ENCODE measurements at places on chromosomes 5 and 9.

DNA sequence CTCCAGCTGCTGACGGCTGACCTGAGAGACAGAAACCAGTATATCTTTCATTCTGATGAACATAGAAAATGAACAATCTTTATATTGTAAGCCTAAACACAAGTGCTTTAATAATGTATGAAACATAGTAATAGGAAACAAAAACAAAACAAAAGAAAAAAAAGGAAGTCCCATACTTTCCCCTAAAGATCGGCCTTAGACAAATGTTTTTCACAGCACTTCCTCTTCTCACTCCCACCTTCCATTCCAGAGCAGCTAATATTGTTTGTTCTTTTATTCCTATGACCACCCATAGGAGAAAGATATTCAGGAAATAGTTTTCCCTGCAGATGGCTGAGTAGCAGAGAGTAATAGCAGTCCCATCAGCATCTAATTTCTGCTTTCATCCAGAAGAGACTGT lies 194.4 kb upstream of the SLC27A6 start:
- no peak for DNase-seq

DNA sequence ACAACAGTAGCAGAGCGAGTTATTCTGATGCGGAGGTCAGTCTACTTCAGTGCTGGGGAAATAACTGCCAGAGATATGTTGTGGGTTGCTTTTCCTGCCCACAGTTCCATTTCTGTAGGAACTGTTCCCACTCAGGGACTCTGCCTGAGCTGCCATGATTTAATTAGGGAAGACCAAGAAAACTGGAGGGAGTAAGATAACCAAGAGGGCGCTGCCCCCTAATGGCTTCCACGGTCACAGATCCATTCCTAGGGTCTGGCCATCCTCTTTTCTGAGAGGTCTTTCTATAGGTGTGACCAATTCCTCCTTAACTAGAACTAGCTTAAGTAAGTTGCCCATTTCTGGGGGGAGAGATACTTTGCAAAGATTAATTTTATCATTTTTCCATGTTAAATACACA lies 125.9 kb downstream of the APBA1 start:
- DNase-seq, result peak; percentile 33

DNA sequence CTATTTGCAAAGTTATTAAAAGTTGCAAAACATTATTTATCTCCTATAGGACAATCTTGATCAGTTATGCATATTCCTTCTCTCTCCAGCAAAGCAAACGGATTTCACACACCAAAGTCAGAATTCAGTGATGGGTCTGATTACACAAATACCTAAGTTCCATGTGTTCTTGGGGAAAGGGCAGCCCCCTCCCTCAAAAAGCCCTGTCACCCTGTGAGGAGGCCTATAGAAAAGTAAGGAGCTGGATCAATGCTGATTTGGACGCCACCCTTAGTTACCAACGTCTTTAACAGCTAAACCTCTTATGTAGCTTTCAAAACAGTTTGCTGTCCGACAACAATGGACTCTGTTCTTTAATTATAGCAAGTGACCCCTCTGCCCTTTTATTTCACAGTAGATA lies 6.4 kb downstream of the ZNF608 start:
- DNase-seq, result no peak

DNA sequence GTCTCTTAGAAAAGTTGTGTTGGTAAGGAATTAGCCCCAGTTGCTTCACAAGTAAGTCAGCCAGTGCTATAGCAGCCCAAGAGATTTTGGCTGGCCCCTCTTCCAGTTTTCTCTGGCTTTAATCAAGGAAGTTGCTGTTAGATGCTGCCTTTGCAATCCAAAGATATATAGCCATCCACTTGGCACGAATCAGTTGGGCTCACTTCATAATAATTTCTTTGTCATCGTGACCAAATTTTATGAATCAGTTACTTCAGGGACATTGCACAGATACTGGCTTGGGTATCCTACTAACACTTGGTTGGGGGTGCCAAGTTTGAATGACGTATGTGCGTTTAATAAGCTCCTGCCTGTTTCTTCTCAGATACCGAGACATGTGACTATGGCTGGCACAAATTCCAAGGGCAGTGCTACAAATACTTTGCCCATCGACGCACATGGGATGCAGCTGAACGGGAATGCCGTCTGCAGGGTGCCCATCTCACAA lies 81.5 kb downstream of the VCAN start:
- DNase-seq, result no peak

GRCh38 chr5:68460147-68460798 lies 244.7 kb downstream of the PIK3R1 start:
- DNase-seq, result peak; percentile 73

GRCh38 chr5:169341556-169341955 lies 40.6 kb upstream of the SLIT3 start:
- no peak for DNase-seq

DNA sequence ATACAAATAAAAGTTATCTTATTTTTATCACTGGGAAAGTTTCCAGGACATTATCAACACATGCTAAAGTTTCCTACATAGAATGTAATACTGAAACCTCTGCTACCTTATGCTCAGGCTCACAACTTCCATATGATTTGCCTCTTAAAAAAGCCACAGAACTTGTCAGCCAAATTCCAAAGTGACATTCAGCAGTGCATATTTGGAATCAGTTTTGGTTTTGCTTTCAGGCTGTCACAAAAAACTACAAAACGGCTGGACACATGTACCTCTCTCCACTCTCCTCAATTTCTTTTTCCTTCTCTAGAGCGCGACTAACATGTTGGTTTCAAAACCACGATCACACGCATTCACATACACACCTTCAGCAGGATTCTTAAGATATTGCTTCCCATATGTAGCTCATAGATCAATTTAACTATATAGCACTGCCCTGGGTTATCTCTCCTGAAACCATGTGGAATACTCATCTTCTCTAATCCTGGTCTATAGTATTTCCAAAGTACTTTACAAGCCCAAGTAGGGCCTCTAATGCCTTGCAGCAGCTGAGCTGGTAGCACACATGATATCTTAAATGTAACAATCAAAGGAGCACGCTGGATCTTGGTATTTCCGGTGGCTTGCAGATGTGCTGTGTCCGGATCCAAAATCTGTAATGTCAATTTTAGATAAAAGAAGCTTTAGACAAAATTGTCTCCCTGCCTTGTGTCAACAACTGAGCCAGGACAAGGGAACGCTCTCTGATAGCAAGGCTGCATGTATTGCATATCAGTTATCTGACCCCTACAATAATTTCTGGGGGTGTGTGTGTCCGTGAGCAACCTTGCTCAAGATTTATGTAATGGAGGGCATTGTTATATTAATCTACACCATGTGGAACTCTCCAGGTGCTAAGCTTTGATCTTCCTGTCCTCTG lies 203.2 kb downstream of the DMRT2 start:
- no peak for DNase-seq

GRCh38 chr5:99089822-99090549 lies 161.2 kb upstream of the CHD1 start:
- peak; percentile 10 for DNase-seq

DNA sequence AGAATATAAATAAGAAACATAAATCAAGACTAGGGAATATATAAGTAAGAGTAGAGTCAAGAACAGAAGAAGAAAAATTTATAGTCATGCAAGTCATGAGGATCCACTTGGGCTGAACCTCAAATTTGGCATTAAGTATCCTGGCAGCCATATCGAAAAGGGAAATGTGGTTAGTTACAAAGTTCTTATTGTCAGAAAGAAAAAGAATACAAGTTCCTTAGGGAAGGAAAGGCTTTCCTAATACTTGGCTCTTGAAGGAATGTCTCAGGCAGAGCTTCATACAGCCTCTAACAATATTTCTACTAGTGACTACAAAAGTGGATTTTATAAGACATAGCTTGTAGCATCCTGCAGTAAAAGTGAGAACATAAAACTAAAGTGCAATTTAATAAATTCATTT lies 45.4 kb downstream of the TMEM252 start:
- DNase-seq, result no peak

DNA sequence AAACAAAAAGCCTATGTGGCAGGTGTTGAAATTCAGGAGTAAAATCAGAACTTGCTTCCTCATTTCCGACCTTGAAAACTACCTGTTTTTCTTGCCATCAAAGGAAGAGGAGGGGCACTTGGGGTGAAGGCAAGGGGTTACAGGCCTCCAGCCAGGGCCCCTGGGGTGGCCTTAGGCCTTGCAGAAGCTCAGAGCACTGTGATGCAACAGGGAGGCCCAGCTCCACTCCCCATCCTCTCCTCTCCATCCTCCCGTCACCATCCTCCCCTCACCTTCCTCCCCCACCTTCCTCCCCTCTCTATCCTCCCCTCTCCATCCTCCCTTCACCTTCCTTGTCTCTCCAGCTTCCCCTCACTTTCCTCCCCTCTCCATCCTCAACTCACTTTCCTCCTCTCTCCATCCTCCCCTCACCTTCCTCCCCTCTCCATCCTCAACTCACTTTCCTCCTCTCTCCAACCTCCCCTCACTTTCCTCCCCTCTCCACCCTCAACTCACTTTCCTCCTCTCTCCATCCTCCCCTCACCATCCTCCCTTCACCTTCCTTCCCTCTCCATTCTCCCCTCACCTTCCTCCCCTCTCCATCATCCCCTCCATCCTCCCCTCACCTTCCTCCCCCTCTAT lies 111.6 kb downstream of the WNK2 start:
- no peak for DNase-seq

- no peak for DNase-seq
Measured at GRCh38 chr5:143672806-143673205, 139.2 kb upstream of the HMHB1 start.

DNA sequence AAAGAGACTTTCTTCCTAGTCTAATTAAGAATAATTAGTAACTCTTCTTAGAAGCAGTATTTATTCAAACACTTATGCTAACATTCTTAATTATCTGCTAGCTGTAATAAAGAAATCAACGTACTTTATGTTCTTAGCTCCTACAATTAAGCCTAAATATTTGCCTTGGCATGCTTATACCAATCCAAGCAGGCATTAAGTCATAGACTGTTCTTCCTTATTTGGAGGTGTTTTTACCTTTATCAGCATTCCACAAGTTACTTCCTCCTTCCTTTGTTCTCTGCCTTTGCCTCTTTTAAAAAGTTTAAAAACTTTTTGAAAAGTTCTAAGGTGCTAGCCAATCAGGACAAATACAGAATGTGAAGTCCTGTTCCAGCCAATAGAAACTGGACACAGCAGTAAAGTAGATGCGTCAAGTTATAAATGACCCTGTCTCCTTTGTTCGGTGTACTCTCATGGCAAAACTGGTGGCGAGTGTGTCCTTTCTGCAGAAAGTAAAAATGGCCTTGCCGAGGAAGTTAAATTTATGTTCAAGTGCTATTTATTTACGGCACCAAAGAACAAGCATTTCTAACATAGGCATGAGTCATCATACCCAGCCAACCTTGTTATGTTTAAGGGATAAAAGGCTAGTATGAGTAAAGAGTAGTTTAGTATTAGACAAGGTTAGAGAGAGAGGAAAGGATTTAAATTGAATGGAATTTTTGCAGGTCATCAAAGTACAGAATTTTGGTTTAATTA lies 58.6 kb downstream of the GPBP1 start:
- peak; percentile 16 for DNase-seq

- DNase-seq, result no peak
Measured at GRCh38 chr5:109035436-109035835, 287.7 kb downstream of the FER start.

DNA sequence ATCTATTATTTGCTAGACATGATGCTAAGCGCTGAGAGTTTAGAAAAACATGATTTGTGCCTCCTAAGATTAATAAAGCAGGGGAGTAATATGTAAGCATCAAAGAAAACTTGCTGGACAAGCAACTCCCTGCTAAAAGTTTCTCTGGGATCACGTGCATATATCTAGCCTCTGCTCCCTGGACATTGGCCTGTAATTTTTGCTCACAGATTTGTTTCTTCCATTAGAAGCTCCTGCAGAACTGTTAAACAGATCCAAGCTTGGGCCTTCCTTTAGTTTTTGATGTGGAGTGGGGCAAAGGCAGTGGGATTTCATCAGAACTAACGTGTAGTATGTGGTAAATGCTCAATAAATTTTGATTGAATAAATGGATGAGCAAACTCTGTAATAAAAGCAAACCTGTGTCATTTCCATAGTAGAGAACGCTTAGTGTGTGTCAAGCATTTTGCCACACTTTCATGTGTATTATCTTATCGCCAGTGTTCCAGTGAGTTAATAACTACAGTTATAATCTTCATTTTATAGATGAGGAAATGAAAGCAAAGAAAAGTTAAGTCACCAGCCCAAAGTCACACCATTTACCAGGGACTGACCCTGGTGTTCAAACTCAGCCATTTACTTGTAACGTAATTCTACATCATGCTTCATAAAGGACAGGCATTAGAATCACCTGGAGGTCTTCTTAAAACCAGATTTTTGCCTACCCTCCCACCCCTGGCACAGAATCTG lies 100.3 kb downstream of the PCSK5 start:
- DNase-seq, result no peak

GRCh38 chr5:15376803-15377202 lies 123.2 kb upstream of the FBXL7 start:
- peak; percentile 5 for DNase-seq

DNA sequence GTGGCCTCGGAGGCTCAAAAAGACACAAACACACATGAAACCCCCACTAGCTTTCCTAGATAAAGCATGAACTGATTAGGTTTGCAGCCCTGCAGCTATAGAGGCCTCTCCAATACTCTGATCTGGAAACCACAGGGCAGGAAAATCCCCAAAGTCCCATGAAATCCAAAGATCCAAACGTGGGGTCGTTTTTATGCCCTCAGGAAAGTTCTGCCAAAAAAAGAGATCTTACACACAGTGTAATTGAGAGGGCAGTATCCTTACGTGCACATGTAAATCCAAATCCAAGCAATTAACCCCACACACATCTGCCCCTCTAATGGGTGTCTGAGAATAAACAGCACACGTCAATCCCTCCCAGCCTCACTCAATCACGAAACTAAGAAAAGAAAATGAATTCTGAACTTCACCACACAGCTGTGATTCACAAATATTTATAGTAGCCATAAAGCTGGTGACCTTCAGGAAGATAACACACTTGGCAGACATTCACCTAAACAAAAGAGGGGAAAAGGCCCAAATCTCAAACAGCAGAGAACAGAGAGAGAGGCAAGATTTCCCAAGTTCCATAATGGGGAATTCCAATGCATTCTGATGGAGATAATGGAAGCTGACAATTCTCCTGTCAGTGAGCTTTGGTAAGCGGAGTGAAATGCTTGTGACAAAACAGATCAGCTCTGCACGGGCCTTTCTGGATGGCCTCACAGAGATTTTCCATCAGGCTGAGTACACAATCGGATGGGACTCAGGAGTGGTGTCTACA lies 114.2 kb downstream of the SEMA5A start:
- DNase-seq, result no peak

DNA sequence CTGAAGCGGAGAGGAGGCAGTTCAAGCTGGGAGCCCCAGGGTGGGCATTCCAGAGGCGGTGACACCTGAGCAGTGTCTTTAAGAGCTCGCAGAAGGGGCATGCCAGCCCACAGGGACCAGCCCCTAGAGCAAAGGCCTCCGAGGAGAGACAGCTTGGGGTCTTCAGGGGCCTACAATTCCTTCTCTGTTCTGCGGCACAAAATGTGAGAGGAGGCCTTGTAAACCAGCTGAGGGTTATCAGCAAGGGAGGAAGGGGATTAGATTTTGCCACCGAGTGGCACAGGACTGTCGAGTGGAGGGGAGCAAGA lies 505 bp upstream of the SIGMAR1 start:
- DNase-seq, result no peak

DNA sequence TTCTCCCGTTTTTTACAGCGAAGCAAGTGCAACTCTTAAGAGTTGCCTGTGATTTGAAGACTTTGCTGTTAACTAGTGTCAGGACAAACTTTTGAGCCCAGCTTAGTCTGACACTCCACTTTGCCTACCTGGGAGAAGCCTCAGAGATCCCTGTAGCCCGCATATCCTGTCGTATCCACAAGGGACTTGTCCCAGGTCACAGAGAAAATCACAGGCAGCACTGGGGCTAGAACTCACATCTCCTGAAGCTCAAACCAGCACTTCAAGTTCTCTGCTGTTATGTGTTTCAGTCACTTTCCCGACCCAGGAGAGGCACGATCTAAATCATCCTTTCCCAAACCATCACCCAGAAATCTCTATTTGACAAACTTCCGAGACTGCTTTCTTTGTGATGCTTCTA lies 584.5 kb downstream of the ACTL7B start:
- DNase-seq, result no peak
